ENCODE measurements at places on chromosomes 3 and 15.

GRCh38 chr3:126101521-126101982 lies 17.6 kb upstream of the SLC41A3 start:
- DNase-seq = no peak

DNA sequence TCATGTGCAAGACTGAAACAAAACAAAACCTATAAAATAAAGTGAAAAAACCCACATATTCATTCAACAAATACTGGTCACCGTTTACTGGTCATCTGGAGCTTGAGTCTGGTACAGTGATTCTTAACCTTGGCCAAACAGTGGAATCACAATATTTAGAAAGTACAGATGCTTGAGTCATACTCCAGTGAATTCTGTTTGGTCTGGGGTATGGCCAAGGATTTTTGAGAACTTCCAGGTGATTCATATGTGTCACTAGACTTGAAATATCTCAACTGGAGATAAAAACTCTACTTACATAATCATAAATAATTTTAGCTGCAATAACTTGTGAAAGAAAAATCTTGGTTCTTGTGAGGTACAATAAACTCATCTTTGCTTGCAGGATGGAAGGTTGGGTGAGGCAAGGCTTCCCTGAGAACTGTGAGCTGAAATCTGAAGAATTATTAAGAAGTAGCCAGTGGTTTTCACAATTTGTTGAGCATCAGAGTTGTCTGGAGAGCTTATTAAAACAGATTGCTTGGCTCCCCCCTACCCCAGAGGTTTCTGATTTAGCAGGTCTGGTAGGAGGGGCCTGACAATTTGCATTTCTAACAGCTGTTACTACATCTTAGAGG lies 9.6 kb downstream of the NEK11 start:
- no peak for DNase-seq

DNA sequence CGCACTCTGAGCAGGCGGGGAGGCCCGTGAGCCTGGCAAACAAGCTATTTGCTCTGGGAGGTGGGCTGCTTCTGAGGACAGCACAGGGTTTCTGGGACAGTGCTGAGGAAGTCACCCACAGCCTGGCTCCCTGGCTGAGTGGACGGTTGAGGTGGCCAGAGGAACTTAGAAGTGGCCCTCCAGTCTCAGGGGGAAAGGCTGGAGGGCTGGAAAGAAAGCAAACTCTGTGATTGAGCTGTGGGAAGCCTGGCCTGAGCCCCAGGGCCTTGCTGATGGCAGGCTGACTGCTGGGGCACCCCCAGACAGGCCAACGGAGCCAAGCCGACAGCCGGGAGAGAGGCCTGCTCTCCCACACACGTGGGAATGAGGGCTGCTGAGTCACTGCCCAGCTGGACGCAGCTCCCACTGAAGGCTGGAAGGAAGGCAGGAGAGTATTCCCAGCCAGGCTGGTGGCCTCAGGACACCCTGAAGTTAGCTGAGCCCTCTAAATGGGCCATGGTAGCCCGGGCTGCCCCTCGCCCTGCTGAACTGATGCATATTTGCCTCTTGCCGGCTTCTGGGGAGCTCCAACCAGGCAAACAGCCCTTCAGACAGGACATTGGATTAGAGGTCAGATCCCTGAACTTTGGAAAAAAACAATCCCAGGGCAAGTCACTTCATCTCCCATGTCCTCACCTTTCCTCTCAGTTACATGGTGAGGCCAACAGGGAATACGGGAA lies 98.0 kb upstream of the TLE3 start:
- no peak for DNase-seq

GRCh38 chr15:75841626-75842025 lies 1.6 kb upstream of the UBE2Q2 start:
- DNase-seq = no peak

DNA sequence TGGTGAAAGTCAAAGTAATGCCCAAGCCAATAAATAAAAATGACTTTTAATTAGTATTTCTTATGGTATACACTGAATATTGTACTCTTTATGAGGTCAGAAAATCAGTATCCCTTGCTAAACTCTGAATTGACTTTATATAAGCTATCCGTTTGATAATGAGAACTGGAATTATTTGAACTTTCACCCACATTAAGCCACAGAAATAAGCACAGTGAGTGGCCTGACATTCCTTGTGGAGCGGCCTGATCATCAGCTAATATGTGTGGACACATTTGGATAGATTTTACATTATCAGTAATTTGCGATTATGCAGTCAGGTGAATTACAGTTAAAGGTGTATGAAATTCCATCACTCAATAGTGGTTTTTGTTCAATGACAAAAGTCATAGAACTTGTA lies 136.0 kb upstream of the CBLB start:
- DNase-seq = no peak

GRCh38 chr3:112984485-112984884 lies 6.3 kb upstream of the GTPBP8 start:
- no peak for DNase-seq

DNA sequence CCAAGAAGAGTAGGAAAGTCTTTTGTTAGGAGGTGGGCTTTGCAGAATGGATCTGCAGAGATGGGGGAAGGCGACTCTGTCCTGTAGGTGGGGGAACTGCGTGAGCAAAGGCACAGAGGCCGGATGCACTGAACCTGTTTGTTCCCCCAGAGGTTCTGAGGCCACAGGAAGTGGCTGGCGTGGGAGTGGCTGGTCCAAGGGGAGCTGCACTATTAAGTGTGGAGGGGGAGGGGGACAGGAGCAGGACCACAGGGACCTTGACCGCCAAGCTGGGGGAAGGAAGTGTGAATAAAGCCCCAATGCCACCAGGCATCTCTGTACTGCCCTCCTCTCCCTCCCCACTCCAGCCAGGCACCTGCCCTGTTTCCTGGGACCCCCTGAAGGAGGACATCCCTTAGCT lies 51.8 kb downstream of the CYP11A1 start:
- DNase-seq = no peak

DNA sequence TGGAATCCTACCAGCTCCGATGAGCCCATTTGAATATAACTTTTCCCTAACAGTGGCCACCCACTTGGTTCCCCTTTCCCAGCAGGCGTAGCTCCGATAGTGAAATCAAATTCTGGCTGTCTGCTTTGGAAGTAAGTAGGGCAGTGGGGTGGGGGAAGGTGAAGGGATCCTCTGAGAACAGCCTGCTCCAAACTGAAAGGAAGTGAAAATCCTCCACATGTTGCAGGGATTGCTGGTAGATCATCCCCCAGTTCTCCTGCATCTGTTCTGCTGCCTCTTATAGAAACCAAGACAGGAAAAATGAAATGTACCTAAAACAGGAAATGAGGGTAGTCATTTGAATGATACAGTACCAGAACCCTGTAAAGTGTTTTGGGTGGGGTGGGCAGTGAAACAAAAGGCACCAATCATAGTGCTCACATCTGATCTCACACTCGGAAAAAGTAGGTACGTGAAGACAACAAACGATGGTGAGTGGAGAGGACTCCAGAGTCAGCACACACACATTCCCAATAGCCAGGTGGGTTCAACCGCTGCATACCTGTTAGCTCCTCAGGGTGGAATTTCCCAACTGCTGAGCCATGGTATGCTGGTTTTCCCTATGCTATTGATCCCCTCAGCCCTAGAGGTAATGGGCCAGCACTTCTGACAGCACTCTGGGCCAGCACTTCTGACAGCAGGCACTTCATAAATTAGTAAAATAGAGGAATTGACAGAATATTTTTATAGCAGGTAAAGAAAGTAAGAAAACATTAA lies 304.9 kb upstream of the ADAMTS9 start:
- peak; percentile 55 for DNase-seq

DNA sequence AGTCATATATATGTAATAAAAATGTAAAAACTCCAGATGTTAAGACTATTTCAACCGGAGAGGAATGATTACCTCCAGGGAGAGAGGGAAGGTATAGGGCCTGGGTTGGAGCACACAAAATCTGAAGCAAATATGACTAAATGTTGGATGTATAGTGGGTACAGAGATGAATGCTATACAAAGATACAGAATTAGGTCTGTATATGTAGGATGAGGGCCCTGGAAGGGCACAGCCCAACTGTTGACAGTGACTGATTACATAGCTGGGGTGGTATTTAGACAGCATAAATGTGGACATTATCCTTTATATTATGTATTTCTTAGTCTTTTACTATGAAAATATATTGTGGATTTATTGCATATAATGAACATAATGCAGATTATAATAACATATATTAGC lies 94.4 kb upstream of the SPATA12 start:
- no peak for DNase-seq

DNA sequence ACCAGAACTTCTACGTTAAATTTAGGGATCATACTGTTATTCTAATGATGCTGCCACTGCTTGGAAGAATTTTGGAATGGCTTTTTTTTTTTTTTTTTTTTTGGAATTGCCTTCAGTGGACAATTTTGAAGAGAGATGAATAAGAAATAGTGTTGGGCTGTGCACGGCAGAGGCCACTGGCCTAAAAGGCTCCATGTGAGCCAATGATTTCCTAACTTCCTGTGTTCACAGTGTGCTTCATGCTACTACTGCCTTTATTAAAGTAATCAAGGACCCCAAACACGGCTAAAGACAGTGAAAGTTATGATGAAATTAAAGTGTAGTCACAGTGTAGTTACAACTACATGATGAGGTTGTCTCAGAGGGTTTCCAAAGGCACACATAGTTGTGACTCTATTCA lies 100.8 kb upstream of the TNFAIP8L3 start:
- DNase-seq = no peak

- no peak for DNase-seq
These were observed 263.9 kb downstream of the CHST2 start for GRCh38 chr3:143383421-143383820.

DNA sequence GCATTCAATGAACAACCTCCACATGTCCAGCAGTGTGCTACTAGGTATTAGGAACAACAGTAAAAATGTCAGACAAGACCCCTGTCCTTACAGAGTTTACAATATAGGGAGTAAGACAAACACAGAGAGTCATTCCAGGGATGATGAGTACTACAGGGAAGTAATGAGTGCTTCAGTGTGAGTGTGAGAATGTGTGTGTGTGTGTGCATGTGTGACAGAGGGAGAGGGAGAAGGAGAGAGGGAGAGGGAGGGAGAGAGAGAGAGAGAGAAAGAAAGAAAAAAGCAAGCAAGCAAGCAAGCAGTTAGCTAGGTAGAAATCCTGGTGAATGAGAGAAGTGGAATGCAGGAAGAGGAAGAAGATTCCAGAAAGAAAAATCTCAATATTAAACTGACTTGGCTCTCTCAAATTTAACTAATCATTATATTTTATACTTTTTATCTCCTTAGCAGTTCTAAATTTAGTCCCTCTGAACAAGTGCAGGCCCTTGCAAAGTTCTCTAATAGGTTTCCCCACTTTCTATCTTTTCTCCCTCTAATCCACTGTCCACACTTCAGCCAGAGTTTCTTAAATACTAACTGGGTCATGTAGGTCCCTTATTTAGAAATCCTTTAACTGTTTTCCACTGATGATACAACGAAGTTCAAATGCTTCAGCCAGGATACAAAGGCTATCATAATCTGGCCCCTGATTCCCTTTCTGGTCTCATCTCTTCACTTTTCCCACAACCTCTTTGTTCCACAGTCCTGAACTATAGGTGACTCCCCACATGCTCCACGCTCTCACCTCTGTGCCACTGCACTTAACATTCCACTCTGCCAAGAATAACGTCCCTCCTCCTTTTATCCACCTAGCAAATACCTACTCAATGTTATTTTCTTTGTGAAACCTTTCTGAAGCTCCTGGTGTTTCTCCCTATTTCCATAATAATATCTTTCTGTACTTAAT lies 10.3 kb downstream of the DCBLD2 start:
- no peak for DNase-seq

DNA sequence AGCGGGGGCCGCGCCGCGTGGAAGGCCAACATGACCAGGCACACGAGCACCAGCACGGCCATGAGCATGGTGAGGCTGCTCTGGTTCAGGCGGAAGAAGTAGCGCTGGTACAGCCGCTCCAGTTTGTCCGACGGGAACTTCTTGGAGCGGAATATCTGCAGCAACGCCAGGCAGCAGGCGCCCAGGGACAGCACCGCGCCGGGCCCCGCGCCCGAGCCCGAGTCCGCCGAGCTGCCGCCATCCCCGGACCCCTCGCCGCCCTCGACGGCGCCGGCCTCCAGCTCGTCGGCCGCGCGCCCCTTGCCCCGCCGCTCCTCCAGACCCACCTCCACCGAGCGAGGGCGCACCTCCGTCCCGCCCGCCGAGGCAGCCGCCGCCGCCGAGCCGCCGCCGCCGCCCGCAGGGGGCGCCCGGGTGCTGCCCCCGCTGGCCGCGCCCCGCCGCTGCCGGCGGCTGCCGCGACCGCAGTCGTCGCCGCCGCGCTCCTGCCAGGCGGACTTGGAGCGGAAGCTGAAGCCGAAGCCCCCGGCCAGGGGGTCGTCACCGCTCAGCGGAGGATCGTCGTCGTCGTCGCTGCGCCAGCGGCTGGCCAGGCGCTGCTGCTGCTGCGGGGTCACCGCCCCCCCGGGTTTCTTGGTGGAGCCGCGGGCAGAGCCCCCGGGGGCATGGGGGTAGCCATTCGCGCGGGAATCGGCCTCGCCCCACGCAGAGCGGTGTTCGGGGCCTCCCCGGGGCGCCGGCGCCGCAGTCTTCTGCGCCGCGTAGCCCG lies 957 bp downstream of the ADCY5 start:
- peak; percentile 70 for DNase-seq

- no peak for DNase-seq
These were observed 77.4 kb downstream of the PTPRG start for GRCh38 chr3:61638741-61639140.

- no peak for DNase-seq
These were observed 38.9 kb downstream of the CACNA2D2 start for GRCh38 chr3:50464569-50464968.

DNA sequence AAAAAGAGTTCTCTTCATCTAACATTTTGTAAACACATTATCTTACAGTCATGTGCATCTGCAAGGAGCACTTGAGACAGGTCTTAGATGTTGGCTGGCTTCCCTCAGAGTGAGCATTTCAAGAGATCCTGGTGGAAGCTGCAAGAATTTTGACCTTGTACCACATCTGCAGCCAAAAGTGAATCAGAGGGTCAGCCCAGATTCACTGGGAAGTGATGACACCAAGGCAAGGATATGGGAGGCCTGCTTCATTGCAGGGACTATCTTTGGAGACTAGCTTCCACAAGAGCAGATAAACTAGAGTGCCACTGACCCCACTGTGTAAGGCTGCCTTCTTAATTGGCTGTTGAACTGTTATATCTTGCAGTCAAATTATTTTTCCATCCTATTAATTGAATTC lies 21.3 kb upstream of the GADL1 start:
- DNase-seq = no peak

- peak; percentile 81 for DNase-seq
These were observed 133.1 kb downstream of the SMAD6 start for GRCh38 chr15:66834881-66835878.

GRCh38 chr3:61813636-61814035 lies 252.3 kb downstream of the PTPRG start:
- DNase-seq = no peak

- no peak for DNase-seq
These were observed 74.0 kb upstream of the NMNAT3 start for GRCh38 chr3:139751789-139752188.

Measured in H9 (cell line).